ENCODE measurements at places on chromosomes 5 and 9.

GRCh38 chr5:74934949-74935751, 69.0 kb upstream of the FAM169A start:
- DNase-seq, result peak; percentile 5

- no peak for DNase-seq
Observed at GRCh38 chr9:112700085-112700484, 17.8 kb downstream of the INIP start.

GRCh38 chr5:14256026-14256690, 113.0 kb downstream of the TRIO start:
- no peak for DNase-seq

- no peak for DNase-seq
Observed at GRCh38 chr9:14281876-14282275, 32.1 kb downstream of the NFIB start.

DNA sequence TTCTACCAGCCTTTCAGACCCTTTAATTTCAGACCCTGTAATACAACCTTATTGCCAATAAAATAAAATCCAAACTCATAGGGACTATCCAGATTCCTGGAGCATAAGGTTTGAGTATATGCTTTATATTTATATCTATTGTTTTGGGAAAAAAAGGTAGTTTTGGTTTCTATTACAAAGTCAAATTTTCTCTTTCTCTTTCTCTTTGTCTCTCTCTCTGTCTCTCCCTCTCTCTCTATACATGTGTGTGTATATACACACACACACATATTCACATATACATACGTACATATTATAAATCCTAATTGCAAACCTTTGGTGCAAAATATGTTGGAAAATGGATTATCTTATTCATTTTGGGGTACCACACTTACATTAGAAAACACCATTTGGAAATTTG, 39.0 kb downstream of the TMEM232 start:
- no peak for DNase-seq

DNA sequence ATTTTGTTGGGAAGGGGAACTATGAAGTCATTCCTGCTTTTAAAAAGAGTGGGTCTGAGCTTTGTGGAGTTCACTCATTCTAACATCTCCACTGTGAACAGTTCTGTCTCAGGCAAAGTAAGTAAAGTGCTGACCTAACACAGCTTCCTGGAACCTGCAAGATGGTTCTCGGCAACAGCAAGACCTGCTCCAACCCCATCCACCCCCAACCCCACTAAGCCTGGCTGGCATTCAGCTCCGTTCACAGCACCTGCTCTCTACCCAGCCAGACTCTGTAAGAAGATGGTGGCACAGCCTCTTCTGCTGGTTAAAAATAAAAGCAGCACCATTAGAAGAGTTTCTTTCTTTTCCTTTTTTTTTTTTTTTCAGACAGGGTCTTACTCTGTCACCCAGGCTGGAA, 42.0 kb downstream of the EPB41L4B start:
- DNase-seq, result no peak

GRCh38 chr9:78905387-78905786, 608.5 kb downstream of the PSAT1 start:
- DNase-seq, result no peak

- no peak for DNase-seq
Observed at GRCh38 chr9:113598451-113598850, 134.9 kb downstream of the RGS3 start.

DNA sequence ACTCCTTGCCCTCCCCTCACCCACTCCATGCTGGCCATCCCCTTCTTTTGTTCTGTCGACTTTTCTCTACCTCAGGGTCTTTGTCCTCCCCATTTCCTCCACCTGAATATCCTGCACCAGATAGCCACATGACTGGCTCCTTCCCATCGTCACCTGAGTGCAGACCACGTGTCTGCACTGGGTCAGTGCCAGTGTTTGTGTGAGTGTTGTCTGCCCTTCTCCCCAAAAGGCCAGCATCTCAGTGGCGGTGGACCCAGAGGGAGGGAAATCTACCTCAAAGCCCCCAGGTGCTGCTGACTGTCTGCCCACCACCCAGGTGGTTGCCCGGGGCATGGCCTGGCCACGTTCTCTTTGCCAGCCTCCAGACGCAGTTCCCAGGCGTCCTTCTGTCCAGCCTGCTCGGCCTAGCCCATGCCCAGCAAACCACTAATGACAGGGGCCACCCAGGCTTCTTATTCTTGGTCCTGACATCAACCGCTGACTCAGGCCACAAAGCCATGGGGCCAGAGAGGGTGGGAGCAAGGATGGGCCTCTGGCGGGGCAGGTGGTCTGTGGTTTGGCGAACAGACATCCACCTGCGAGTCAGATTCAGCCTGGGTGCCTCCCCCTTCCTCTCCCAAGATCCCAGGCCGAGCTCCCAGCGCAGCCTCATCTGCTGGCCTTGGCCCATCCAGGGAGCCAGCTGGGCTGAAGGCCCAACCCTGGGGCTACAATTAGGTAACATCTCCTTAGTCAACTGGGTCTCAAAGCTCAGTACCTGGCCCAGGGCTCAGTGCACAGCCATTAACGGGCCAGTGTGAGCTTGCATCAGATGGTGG, 5.5 kb upstream of the NINJ1 start:
- no peak for DNase-seq

DNA sequence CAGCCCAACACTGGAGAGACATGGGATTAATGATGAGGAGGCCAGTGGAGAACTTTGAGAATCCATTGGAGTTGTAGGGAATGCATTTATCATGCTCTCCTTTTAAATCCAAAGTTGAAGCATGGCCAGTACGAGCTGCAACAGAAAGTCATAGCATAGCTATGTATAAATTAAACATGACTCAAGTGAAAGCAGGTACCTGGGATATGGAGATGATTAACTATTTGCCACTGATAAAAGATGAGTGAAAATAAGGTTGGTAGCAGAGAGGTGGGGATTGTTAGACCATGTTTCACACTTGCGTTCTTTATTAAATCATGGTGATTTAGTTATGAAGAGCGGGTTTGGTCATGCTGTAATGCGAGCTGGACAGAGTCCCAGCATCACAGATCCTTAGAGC, 189.6 kb downstream of the ARHGEF28 start:
- DNase-seq, result no peak

DNA sequence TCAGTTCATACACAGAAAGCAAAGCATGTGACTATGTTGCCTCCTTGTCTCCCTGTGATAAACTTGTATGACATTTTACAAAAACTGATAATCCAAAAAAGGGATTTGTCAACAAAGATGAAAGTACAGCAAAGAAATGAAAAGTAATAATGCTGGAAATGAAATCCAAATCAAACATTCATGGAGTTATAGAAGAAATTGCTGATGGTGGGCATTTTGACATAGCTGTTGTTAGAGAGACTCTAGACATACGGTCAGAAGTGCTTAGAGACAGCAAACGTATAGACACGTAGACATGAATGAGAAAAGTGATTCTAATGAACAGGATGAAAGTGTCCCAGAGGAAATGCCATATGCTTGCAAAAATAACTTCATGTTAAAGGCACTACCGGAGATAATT, 186.9 kb upstream of the RGMB start:
- no peak for DNase-seq

GRCh38 chr9:71763832-71764231, 4.5 kb downstream of the CEMIP2 start:
- no peak for DNase-seq

GRCh38 chr9:114151426-114151956, 3.8 kb upstream of the COL27A1 start:
- DNase-seq, result no peak

- DNase-seq, result no peak
Observed at GRCh38 chr5:80959138-80959537, 1.0 kb upstream of the RASGRF2 start.

- DNase-seq, result no peak
Observed at GRCh38 chr5:57650360-57651069, 167.9 kb upstream of the ACTBL2 start.

DNA sequence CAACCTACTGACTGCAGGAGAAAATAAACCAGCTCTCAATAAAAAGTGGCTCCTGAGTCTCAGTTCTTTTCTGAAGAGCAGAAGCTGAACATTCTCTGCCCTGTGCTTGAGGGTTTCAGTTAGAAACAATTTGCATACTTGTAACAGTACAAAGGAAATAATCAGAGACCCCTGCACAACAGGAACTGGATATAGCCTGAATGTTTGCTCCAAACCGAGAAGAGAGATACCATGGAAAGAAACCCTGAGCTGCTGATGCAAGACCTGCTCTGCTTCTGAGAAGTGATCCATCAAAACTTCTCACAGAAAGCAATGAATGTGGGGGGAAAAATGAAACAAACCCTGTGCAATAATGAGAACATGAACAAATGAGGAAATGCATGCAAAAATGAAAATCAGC, 592.9 kb downstream of the SEMA5A start:
- no peak for DNase-seq

- DNase-seq, result no peak
Observed at GRCh38 chr5:153043886-153044285, 446.6 kb upstream of the GRIA1 start.

DNA sequence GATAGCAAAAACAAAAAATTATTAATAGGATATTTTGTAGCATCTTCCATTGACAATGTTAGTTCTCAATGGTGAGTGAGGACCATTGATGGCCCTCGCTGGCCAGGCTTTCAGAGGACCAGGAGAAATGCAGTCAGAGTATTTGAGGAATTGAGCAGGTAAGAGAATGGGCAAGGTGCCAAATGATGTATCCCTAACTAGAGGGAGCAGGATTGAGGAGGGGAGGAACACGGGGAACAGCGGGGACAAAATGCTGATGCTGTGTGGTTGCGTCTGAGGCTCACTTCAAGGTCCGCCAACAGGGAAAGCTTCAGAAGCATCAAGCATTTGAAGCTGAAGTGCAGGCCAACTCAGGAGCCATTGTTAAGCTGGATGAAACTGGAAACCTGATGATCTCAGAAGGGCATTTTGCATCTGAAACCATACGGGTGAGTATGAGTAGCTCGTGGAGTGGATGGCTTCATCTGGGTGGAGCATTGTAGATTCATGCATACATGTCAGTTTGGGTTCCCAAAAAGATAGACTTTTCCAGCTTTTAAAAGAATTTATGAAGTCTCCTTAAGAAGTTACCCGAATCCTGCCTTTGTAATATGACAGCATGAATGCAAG, 16.2 kb downstream of the SPTAN1 start:
- no peak for DNase-seq

- DNase-seq, result no peak
Observed at GRCh38 chr9:115127191-115127817, 9.3 kb upstream of the TNC start.

DNA sequence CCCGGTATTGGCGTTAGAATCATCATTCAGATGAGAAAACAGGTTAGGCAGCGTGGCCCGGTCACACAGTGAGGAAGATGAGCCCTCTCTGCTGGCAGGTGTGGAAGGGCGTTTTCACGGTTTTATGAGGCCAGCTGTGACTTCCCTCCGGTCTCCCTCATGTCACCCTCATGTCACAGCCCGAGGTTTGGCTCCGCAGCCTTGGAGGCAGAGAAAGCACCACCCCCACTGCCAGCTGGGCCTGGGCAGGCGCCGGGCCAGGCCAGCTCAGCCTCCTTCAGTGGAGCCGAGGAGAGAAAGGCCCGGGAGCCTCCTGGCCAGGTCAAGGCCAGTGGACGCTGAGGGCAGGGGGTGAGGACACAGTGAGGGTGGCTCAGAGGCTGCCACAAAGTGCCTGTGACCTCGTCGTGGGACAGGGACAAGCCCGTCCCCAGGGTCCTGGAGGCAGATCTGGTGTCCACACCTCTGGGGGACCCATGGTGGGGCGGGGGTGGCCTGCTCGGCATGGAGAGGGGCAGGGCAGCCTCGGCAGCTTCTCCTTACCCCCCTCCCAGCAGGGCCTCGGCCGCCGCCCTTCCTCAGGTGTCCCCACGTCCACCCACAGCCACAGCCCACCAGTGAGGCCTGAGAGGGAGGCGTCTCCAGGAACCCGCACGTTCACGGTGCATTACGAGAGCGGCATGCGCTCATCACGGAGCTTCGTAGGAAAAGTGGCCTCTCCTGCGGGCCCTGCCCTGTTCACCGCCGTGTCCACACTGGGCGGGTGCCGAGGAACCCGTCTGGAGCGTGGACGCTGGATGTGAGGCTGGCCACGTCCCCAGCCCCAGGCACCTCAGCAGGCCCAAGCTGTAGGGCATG, 32.2 kb downstream of the EXD3 start:
- no peak for DNase-seq

DNA sequence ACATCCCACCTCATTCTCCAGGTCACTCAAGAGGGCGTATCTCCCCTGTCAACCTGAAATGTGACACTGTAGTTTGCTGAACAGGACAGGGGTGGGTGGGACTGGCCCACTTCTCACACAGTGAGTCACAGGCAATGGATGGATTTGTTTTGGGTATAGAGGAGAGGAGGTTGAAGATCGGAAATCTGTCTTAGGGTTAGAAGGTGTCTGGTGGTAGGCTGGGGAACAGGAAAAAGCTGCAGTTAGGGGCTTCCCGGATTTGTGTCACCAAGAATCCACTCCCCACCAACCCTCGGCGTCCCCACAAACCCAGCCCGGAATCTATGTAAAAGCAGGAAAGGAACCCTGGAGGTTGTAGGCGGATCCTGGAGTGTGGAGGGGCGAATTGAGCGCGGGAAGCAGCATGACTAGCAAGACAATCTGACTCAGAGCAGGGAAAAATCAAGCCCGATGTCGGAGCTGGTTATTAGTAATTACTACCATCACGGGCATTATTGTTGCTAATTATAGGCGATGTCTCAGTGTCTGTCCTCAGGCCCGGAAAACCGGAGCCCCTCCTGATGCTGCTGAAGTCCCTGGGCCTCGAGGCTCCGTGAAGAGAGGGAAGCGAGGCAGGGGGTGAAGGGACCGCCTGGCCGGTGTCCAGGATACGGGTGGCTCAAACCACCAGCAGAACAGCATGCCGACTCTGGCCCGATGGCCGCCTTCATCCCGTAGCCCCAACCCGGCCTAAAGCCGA, 1.7 kb upstream of the IRX1 start:
- no peak for DNase-seq
